Activated CD8-positive, alpha-beta memory T cell treated with anti-CD3 and anti-CD28 coated beads, Interleukin-2, amount 10 ng/mL, durations not matched to agents 7 days and 5 days (primary cell): ENCODE measurements at places on chromosomes 3 and 15. TPM values are rescaled to one million over a fixed set of nuclear protein-coding genes. Genes with fewer than 3 reads are reported as not detected.

- DNase-seq: peak; percentile 41
Measured at GRCh38 chr3:42901073-42901415, 4.9 kb upstream of the ZNF662 start.

Gene ZNF592
- 32.9 TPM for total RNA-seq

GRCh38 chr3:155078711-155079467 is 1.2 kb upstream of the MME start:
- no peak for DNase-seq

Gene VIPR1
- 0.14 TPM for total RNA-seq

DNA sequence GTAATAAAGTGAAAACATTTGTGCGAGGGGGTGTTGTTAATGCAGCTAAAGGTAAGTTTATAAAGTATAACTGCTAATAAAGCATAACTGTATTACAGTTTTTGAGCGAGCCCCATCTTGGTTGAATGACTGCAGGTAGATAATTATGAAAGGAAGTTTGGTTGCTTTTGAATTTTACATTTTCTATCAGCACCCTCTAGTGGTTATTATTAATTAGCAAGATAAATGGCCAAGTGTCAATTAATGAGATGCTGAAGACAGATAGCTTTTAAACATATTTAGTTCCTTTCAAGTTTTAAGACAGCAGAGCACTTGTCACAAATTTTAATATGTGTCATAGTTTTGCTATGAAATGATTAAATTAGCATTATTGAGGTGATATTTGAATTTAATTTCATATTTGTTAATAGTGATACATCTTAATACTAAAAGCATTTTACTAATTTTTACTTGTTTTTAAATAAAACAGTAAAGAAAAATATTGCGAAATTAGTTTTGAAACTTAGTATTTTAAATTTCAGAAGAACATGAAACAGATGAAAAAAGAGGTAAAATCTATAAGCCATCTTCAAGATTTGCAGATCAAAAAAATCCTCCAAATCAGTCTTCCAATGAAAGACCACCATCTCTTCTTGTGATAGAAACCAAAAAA is 15.1 kb downstream of the U2SURP start:
- no peak for DNase-seq

Gene CIDEC
- total RNA-seq: not detected

Gene RNF168
- 39.4 TPM for total RNA-seq
